Kidney (tissue), 22 donors: ENCODE measurements at places on chromosomes 2 and 18. TPM values are rescaled to one million over a fixed set of nuclear protein-coding genes. Genes with fewer than 3 reads are reported as not detected.

DNA sequence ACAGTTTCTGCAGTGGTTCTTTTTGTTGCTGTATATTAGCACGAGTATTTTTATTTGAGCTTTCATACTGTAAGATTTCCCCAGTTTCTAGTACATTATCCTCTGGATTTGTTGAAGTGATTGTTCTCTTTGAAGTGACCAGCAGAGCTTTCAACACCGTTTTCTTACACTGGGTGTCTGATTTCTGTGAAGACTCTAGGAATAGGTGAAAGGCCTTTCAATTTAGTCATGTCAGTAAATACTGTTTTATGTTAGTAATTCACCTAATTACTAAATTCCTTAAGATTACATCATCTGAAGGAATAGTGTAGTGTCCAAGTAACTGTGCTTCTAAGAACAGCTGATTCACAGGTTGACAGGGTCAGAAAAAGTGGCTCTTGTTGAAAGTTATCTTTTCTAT lies 2.3 kb downstream of the PPM1B start:
- no peaks in the 10 kb centered on the region for H3K4me1 ChIP-seq
- no peak overlapping the region for H3K4me3 ChIP-seq
- H3K27me3 ChIP-seq: no peaks in the 10 kb centered on the region

- H3K4me3 ChIP-seq: no peak overlapping the region
- no peak overlapping the region for H3K27ac ChIP-seq
- peaks cover 2% of the 10 kb centered on the region for H3K4me1 ChIP-seq
- H3K36me3 ChIP-seq: peaks cover 5% of the 10 kb centered on the region
- DNase-seq: no peak
- no peaks in the 10 kb centered on the region for H3K27me3 ChIP-seq
Observed at GRCh38 chr2:230430957-230431910, 15.2 kb downstream of the SP100 start.

- no peaks in the 10 kb centered on the region for H3K27me3 ChIP-seq
- DNase-seq: no peak
- no peaks in the 10 kb centered on the region for H3K36me3 ChIP-seq
- no peaks in the 10 kb centered on the region for H3K4me1 ChIP-seq
- H3K4me3 ChIP-seq: no peak overlapping the region
Observed at GRCh38 chr2:60715561-60715960, 40.5 kb upstream of the PAPOLG start.

DNA sequence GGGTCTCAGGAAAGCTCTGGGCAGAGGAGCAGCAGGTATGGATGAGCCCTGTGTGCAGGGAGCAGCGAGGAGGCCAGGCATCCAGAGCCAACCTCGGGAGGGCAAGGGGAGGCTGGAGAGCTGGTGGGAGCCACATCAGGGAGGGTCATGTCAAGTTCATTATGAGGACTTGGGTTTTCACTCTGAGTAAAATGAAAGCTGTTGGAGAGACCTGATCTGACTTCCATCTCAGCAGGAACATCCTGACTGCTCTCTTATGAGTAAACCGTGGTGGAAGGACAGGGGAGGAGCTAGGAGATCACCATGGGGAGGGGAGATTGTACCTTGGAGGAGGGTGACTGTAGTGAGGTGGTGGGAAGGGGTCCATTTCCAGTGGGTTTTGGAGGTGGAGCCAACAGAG lies 209.8 kb downstream of the LDLRAD4 start:
- H3K4me3 ChIP-seq: no peak overlapping the region
- H3K27me3 ChIP-seq: no peaks in the 10 kb centered on the region
- no peak for DNase-seq
- no peaks in the 10 kb centered on the region for H3K36me3 ChIP-seq
- no peak overlapping the region for H3K27ac ChIP-seq

Gene GALM
- 17.9 TPM for total RNA-seq

DNA sequence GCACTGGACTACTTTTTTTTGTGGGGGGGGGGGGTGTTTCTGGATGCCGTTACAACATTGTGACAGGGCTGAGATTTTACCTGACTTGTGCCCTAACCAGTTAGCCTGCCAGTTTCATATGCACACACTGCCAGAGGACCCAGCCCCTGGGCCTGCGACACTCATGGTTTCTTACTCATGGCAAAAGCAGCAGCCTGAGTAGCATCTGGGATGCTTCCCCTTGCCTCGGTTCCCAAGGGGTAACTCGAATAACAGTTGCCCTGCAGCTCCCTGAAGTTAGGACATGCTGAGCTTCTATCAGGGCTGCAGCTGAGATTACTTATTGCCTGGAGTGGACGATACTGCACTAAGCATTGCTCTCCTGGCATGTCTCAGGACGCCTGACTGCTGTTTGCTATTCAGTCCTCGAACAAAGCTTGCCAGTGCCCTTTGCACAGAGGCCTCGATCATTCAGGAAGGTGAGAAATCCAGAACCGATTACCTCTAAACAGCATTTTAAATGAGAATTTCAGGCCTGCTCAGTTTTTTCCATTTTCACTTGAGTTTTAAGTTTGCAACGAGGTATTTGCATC lies 47.9 kb downstream of the TRPM8 start:
- no peaks in the 10 kb centered on the region for H3K27me3 ChIP-seq
- H3K4me1 ChIP-seq: no peaks in the 10 kb centered on the region
- no peak overlapping the region for H3K27ac ChIP-seq
- DNase-seq: no peak

Gene PPP1R1C
- 2.5 TPM for total RNA-seq

Gene CCBE1
- 2.2 TPM for total RNA-seq

- H3K4me1 ChIP-seq: no peaks in the 10 kb centered on the region
- no peak overlapping the region for H3K27ac ChIP-seq
- H3K27me3 ChIP-seq: no peaks in the 10 kb centered on the region
- no peak for DNase-seq
Observed at GRCh38 chr2:46925474-46926351, 10.1 kb upstream of the MCFD2 start.

DNA sequence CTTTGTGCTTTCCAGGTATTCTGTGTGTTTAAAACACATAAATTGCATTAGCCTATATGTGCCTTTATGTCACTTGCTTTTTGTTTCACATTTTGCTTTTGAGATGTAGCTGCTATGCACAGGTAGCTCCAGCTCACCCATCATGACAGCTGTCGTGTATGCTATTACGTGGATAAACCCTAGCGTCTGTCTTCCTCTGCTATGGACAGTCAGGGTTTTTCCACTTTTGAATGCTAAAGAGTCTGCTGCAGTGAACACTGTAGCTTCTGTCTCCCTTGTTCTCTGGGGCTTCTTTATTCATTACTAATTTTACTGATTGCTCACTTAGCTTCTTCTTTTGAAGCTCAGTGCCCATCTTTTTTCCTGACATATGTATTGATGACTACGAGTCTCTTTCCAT lies 24.7 kb upstream of the MBP start:
- H3K27me3 ChIP-seq: no peaks in the 10 kb centered on the region
- no peak overlapping the region for H3K4me3 ChIP-seq
- H3K27ac ChIP-seq: no peak overlapping the region
- DNase-seq: no peak
- H3K4me1 ChIP-seq: no peaks in the 10 kb centered on the region
- H3K36me3 ChIP-seq: no peaks in the 10 kb centered on the region

- H3K36me3 ChIP-seq: no peaks in the 10 kb centered on the region
- H3K27ac ChIP-seq: no peak overlapping the region
- DNase-seq: no peak
- H3K4me1 ChIP-seq: no peaks in the 10 kb centered on the region
- no peaks in the 10 kb centered on the region for H3K27me3 ChIP-seq
Observed at GRCh38 chr2:62724106-62724505, 18.6 kb downstream of the EHBP1 start.

- no peak for DNase-seq
- no peak overlapping the region for H3K4me3 ChIP-seq
- H3K27ac ChIP-seq: no peak overlapping the region
- H3K4me1 ChIP-seq: no peaks in the 10 kb centered on the region
- no peaks in the 10 kb centered on the region for H3K36me3 ChIP-seq
- no peaks in the 10 kb centered on the region for H3K27me3 ChIP-seq
Observed at GRCh38 chr18:56257205-56257604, 381.2 kb downstream of the TXNL1 start.

DNA sequence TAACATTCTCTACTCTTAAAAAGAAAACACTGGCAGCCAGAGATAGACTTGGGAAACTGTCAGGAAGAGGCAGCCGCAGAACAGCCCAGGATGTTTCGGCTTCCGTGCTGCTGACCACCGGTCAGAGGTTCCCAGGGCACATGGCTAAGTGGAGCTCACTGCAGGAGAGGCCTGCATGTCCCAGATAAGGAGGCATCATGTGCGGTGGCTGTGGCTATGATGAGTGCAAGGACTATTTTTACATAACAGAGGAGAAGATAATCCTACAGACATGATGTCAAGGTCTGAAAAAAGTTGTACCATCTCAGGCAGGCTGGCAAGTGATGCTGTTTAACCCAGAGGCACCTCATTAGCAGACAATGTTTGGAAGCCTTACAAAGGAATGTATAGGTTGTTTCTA lies 252.3 kb downstream of the CYRIA start:
- no peaks in the 10 kb centered on the region for H3K36me3 ChIP-seq
- H3K4me1 ChIP-seq: no peaks in the 10 kb centered on the region
- no peak overlapping the region for H3K27ac ChIP-seq
- DNase-seq: no peak

DNA sequence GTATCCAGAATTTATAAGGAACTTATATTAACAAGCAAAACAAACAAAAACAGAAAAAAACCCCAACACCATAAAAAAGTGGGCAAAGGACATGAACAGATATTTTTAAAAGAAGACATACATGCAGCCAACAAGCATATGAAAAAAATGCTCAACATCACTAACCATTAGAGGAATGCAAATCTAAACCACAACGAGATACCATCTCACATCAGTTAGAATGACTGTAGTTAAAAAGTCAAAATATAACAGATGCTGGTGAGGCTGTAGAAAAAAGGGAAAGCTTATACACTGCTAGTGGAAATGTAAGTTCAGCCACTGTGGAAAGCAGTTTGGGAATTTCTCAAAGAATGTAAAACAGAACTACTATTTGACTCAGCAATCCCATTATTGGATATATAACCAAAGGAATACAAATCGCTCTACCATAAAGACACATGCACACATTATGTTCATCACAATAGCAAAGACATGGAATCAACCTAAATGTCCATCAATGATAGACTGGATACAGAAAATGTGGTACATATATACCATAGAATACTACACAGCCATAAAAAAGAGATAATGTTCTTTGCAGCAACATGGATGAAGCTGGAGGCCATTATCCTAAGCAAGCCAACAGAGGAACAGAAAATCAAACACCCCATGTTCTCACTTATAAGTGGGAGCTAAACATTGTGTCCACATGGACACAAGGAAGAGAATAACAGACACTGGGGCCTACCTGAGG lies 25.3 kb downstream of the PREPL start:
- H3K4me1 ChIP-seq: no peaks in the 10 kb centered on the region
- H3K27ac ChIP-seq: no peak overlapping the region
- H3K36me3 ChIP-seq: peaks cover 19% of the 10 kb centered on the region

Gene LRRTM4
- total RNA-seq: 0.19 TPM
